Stimulated activated CD4-positive, alpha-beta T cell treated with anti-CD3 and anti-CD28 coated beads, Interleukin-15, amount 100 ng/mL, for 1 hour (primary cell): ENCODE measurements at places on chromosomes 7 and 10.

- no peak for DNase-seq
These were observed 88.6 kb downstream of the VWDE start for GRCh38 chr7:12315049-12315448.

GRCh38 chr10:79947083-79947415 is 1.9 kb downstream of the SFTPD start:
- DNase-seq: no peak

- no peak for DNase-seq
These were observed 10.9 kb upstream of the AOAH start for GRCh38 chr7:36735172-36735571.

DNA sequence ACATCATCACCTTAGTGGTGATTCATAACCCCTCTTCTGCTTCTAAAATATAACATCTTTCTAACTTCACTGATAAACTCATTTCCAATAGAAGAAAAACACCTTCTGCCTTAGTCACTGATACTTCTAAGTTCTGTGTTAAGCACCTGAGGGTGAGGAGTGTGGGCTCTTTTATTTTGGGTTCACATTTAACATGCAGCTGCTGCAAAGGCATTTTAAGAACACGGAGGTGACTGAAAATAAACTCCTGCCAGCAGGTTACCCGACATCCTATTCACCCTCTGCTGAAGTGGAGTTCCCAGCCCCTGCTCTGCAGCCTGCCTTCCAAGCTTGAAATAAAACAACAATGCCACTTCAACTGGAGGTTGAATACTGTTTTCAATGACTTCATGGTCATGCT is 202.9 kb upstream of the PLXNA4 start:
- DNase-seq: no peak

- no peak for DNase-seq
These were observed 6.2 kb downstream of the PARP12 start for GRCh38 chr7:140056431-140057142.

DNA sequence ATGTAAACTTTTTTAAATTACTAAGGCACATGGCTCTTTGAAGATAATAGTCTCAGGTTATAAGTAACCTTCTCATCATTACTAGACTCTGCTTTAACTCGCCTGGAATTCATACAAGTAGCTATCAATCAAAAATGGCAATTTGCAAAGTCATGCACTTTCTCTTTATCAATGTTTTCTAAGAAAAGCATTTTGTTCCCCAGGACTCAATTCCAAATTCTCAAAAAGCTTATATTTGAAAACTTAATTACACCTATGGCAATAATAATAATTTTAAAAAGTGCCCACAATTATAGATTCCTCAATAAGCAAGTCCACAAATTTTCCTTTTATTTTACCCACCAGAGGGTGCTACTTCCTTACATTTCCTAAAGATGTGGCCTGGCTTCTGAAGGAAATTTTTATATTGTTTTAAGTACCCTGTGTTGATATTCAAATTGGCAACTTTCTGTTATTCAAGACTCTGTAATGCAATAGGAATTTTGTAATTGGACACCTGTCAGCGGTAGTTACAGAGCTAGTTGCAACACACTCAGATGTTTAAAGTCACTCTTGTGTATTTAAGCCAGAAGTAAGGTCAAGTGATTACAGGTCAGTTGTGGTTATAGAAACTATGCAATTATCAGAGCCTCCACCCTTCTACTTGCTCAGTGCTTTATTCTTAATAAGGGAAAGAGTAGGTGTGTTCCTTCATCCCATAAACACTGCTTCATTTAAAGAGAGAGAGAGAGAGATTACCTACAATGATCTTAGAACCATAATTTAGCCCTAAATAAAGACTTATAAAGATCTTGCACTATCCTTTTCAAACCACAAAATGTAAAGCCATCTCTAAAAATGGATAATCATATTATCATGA is 47.1 kb upstream of the HYAL4 start:
- no peak for DNase-seq
